ENCODE measurements at places on chromosomes 16 and 17.

GRCh38 chr16:89359264-89360147 lies 130.9 kb downstream of the ANKRD11 start:
- no peak for DNase-seq

- no peak for DNase-seq
Observed at GRCh38 chr16:81646561-81646960, 132.5 kb upstream of the PLCG2 start.

GRCh38 chr17:80146121-80147034 lies 550 bp downstream of the EIF4A3 start:
- no peak for DNase-seq

DNA sequence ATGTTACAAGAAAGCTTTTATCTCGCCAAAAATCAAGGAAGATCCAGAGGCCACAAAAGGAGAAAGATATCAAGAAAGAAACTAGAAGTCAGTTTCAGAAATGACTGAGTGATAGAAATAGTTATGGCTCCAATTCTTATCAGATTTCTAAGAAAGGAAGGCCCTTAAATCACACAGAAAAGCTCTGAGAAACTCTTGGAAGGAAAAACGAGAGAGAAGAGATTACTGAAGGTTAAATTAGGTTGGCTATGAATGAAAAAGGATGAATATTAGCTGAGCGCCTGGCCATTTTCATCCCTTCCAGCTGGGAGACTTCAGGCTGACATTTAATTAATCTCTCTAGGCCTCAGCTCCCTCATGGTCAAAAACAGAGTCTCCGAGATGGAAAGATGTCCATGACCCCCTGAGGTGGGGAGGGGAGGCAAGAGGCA lies 72.3 kb downstream of the CYTH1 start:
- DNase-seq, result no peak

- no peak for DNase-seq
Observed at GRCh38 chr17:27216836-27217235, 77.1 kb upstream of the WSB1 start.

DNA sequence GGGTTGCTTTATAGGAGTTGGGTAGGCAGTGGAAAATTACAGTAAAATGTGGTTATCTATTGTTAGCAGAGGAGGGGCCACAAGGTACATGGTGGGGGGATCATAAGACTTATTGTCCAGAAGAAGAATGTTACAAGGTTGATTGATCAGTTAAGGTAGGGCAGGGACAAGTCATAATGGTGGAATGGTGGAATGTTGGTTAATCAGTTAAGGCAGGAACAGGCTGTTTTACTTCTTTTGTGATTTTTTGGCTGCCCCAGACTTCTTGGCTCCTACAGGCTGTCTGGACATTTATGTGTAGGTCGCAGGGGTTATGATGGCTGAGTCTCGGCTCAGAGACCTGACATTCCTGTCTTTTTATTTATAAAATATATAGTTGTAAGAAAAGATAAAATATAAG lies 2277.1 kb downstream of the TP53TG3F start:
- DNase-seq, result no peak

- no peak for DNase-seq
Observed at GRCh38 chr16:85975451-85975981, 76.6 kb downstream of the IRF8 start.

- DNase-seq, result no peak
Observed at GRCh38 chr16:2529961-2530628, 1.1 kb downstream of the CEMP1 start.

DNA sequence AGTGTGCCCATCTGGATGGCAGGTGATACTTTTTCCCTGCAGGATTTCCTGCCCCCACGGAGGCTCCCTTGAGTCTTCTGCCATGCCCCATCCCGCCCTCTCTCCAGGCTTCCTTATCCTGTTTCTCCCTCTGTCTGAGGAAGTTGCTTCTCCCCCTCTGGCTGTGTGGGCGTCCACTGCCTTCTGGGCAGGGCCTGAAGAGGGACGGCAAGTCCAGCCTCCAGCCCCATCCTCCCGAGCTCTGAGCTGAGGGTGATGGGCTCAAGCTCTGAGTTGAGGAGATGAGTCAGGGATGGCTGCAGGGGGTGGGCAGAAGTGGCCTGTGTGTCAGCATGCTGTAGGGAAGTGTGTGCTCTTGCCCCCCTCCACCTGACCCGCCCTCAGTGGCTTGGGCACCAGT lies 14.2 kb upstream of the RAP1GAP2 start:
- no peak for DNase-seq

- no peak for DNase-seq
Observed at GRCh38 chr17:50460831-50461526, 7.7 kb downstream of the CHAD start.

DNA sequence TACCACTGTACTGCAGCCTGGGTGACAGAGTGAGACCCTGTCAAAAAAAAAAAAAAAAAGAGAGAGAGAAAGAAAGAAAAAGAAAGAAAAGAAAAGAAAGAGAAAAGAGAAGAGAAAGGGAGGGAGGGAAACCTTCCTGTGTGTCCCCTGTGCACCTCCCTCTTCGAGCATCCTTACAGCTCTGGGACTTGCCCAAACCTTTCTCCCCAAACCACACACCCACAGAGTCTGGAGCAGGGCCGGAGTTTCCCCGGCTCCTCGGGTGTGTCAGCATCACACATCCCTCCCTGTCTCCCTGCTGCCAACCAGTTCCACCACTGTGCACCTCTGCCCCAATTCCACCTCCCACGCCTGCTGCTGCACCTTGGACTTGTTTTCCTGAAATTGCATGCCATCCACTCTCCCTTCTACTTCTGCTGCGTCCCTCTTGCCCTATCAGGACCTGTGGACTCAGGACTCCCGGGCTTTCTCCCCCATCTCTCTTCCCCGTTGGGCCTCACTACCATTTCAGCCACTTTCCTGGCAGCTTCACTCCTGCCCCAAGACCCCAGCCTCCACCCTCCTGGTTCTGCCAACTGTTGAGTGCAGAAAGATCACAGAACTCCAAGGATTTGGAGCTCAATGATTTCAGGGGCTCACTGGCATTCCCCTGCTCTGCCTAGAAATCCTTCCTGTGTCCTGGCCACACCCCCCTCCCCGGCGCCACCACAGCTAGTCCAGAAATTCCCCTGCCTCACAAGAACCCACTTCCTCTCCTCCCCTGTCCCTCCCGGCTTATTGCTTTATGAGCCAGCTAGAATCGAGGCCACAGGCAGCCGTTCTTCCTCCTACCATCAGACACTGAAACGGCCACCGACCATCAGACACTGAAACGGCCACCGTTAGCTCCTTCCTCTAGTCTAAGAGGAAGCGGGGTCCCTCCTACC lies 3.7 kb upstream of the CDK3 start:
- no peak for DNase-seq

DNA sequence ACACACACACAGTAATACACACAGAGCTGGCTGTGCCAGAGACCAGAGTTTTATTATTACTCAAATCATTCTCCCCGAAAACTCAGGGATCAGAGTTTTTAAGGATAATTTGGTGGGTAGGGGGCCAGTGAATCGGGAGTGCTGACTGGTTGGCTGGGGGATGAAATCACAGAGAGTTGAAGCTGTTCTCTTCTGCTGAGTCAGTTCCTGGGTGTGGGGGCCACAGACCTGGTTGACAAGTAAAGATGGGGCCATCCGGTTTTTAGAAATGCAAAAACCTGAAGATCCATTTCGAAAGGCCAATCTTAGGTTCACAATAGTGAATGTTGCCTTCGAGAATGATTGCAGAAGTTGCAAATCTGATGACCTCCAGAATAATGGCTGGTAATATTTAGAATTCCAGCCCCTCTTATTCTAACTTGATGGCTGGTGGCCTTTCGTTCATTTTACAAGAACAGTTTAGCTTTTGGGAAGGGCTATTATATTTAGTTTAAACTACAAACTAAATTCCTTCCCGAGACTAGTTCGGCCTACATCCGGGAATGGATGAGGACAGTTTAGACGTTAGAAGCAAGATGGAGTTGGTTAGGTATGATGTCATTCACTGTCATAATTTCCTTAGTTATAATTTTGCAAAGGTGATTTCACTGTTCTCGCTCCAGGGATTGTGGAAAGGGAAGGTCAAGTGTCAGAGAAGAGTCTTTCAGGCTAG lies 123.2 kb downstream of the KCNJ18 start:
- no peak for DNase-seq

GRCh38 chr17:77087650-77088454 lies 52.9 kb upstream of the SEC14L1 start:
- no peak for DNase-seq

- DNase-seq, result no peak
Observed at GRCh38 chr16:66166490-66166889, 200.0 kb upstream of the CDH5 start.

DNA sequence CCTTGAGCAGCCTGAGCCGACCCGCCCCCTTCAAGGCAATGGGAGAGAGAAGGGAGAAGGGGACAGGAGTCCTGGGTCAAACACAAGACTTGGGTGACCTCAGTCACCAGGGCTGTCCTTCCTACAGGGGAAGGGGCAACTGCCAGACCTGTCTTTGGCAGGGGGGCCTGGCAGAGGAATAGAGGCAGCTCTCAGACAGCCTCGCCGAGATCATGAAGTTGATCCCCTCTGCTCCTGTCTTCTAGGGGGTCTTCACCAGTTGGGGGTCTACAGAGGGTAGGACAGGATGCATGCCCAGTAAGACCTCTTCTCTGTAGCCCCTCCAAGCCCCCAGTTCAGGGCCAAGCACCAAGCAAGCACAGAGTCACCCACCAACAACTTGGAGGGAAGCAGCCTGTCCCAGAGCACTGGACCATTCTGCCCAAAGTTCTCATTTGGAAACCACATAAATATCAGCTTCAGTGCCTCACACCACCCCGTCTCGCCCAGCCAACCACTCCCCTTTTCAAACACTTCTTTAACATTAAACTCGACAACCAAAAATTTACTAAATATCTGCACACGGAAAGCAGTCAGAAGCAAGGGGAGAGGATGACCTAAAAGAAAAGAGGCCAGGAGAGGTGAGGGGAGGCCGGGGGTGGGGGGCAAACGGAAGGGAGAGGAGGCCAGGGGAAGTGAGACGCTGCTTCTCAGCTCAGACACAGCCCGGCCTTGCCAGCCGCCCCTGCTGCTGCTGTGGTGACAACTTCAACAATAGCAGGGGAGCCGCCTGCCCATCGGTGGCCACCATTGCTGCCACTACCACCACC lies 7.7 kb downstream of the DOK4 start:
- DNase-seq, result no peak

DNA sequence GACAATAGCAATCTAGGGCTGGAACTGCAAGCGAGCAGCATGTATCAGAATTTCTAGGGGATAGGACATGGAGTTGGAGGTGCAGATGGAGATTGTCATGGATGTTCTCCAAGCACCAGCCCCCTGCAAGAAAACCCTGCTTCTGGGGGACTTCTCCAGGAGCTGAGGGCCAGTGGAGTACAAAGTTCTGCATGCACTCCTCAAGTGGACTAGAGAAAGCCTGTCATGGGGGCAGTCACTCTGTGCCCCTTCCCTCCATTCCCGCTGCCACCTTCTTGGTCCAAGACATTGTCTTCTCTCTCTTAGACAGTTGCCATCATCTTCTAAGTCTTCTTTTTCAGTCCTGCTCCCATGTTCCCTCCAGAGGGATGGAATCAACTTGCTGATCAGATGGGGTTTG lies 87.9 kb downstream of the AIPL1 start:
- DNase-seq, result no peak

All from NCI-H1436 treated with DMSO at 0.1 percent for 48 hours (cell line).